Esophagus squamous epithelium (tissue), 5 donors: ENCODE measurements at places on chromosomes 5 and 9. TPM values are rescaled to one million over a fixed set of nuclear protein-coding genes. Genes with fewer than 3 reads are reported as not detected.

Gene CCDC192
- not detected for total RNA-seq

Gene MED7
- total RNA-seq: 4.7 TPM

Gene ECSCR
- total RNA-seq: 2.4 TPM

Gene TMEM171
- 12.6 TPM for total RNA-seq

DNA sequence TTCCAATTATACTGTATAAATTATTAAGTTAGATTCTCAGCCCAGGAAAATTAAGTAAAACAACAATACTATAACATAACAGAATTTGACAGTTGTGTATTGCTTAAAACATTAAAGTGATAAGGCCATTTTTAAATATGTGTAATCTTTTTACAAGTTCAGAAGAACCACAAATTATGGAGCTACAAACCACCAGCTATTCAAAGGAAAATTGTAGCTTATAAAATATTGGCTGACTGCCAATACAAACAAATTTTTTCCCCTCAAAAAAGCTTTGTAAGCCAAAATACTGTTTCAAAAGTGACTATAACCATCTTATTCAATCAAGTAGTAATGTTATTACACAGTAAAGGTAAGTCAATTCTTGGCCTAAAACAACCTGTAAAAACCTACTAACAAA, 21.9 kb downstream of the STRBP start:
- no peak for DNase-seq

- DNase-seq: no peak
These were observed 38.9 kb downstream of the TPPP start for GRCh38 chr5:654071-654778.

DNA sequence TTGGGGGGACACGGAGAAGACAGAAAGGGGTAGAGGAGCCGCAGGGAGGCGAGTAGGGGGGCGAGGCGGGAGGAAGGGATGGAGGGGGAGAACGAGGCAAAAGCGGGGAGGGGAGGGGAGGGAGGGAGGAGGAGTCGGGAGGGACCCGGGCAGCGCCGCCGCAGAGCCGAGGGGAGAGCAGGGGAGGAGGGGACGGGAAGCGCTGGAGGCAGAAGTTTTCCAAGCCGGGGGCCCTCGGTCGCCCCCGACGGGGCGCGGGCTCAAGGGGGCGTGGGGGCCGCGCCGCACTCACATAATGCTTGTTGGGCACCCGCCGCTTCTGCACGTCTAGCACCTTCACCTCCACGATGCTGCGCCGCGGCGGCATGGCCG, 353 bp downstream of the SH3PXD2B start:
- no peak for DNase-seq

DNA sequence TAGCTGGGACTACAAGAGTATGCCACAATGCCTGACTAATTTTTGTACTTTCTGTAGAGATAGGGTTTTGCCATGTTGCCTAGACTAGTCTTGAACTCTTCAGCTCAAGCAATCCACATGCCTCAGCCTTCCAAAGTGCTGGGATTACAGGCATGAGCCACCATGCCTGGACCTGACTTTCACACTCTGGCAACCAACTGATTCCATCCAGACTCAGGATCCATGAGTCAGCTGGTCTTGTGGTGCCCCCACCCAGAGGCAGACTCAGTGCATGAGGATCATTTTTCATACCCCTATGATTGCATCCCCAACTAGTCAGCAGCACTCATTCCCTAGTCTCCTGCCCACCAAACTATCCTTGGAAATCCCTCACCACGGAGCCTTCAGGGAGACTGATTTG, 375.9 kb downstream of the ANXA1 start:
- no peak for DNase-seq
